ENCODE measurements at places on chromosomes 3 and 15. TPM values are rescaled to one million over a fixed set of nuclear protein-coding genes. Genes with fewer than 3 reads are reported as not detected.

- H3K27ac ChIP-seq: no peak overlapping the region
- no peak overlapping the region for H3K4me3 ChIP-seq
- no peaks in the 10 kb centered on the region for H3K36me3 ChIP-seq
Measured at GRCh38 chr3:41338276-41338675, 139.0 kb downstream of the CTNNB1 start.

DNA sequence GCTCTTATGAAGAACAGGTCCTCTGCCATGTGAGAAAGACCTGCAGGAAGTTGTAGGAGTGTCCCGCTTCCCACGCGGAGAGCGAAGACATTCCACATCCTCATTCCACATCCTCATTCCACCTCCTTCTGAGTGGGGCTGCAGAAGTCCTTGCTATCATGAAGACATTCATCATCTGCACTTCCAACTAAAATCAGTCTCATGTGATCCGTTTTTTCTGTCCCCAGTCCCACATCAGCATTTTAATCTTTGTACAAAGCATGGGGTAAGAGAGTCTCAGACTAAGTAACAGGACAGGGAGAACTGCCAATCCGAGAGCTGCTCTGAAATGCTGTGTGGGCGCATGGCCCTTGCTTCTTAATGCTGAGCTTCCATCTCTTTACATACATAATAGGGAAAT, 227.2 kb downstream of the RSRC1 start:
- H3K27ac ChIP-seq: no peak overlapping the region
- no peaks in the 10 kb centered on the region for H3K27me3 ChIP-seq
- DNase-seq: no peak
- peaks cover 4% of the 10 kb centered on the region for H3K36me3 ChIP-seq
- no peaks in the 10 kb centered on the region for H3K4me1 ChIP-seq

DNA sequence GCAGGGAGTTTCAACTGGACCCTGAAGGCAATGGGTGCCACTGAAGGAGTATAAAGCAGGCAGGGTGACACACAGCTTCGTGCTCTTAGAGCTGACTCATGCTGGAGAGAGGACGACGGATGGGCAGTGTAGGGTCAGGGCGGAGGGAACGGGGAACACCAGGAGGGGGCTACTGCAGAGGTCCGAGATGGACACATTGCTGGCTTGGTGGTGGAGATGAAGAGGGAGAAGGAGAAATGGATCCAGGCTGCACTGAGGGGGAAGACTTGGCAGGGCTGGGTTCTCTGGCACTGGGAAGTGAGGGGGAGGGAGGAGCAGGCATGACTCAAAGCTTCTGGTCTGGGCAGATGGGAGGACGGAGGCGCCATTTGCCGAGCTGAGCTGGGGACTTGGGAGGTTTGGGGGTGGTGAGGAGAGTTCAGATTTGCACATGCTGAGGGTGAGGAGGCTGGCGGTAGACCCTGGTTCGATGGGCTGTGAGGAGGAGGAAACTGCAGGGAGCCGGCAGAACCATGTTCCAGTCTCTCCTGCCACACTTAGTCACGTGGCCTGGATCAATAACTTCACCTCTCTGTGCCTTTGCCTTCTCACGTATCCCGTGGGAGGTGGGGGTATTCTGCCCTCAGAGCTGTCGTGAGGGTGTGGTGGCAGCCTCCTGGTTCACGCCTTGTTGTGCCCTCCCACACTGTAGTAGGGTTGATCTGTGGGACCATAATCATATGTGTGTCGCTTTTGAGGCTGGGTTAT, 4.6 kb upstream of the KCTD6 start:
- H3K4me1 ChIP-seq: peaks cover 9% of the 10 kb centered on the region
- no peaks in the 10 kb centered on the region for H3K36me3 ChIP-seq
- no peak for DNase-seq
- no peak overlapping the region for H3K27ac ChIP-seq
- no peak overlapping the region for H3K4me3 ChIP-seq

DNA sequence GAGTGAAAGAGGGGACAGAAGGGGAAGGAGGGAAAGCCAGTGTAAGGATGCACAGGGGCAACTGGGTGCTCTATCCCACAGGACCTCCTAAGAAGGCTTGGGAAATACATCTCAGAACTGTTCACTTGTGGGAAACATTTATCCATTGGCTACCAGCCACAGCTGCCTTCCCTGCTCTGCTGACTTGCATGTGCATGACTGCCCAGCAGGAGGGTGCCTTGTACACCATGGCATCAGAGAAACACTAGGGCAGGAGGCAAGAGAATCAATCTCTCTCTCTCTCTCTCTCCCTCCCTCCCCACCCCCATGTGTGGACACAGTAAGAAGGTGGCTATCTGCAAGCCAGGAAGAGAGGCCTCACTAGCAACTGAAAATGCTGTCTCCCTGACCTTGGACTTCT, 62.9 kb upstream of the ZBTB38 start:
- H3K27me3 ChIP-seq: no peaks in the 10 kb centered on the region
- no peak overlapping the region for H3K4me3 ChIP-seq
- H3K36me3 ChIP-seq: peaks cover 5% of the 10 kb centered on the region

DNA sequence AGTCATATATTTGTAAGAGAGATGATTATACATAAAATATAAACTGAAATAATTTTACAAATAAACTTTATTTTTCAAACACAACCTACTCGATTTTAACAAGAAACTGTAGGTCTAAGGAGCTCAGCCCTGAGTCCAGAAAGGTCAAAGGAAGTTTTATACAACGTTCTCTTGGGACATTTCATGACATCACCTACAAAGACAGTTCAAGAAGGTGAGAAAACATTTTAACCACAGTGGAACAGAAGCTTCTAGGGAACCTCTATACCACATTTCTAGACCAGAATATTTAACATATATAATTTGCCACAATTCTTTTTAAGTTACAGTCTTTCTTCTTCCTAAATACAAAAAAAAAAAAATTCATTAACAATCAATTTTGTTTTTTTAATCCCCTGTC, 40.1 kb downstream of the CBLB start:
- peaks cover 19% of the 10 kb centered on the region for H3K4me1 ChIP-seq
- no peaks in the 10 kb centered on the region for H3K27me3 ChIP-seq
- DNase-seq: no peak
- H3K4me3 ChIP-seq: no peak overlapping the region
- no peak overlapping the region for H3K27ac ChIP-seq

DNA sequence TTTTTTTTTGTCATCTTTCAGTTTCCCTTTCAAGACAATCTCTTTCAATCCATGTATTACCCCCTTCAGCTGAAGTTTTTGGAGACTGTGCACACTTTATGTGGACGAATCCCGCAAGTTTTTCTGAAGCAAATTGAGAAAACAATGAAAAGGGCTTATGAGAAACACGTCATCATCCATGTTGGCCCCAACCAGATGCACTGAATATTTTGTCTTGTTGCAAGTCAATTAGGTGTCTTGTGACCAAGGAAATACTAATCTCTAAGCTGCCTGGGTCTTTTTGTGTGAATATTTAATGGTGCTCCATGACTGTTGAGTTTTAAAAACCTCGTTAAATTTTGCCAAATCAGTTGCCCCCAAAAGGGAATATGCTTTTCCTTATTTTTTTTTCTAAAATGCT, 21.7 kb upstream of the PPP4R2 start:
- no peaks in the 10 kb centered on the region for H3K36me3 ChIP-seq
- no peaks in the 10 kb centered on the region for H3K27me3 ChIP-seq
- no peak overlapping the region for H3K4me3 ChIP-seq
- H3K27ac ChIP-seq: peak overlapping the region; percentile 41
- DNase-seq: no peak
- H3K4me1 ChIP-seq: peaks cover 7% of the 10 kb centered on the region

DNA sequence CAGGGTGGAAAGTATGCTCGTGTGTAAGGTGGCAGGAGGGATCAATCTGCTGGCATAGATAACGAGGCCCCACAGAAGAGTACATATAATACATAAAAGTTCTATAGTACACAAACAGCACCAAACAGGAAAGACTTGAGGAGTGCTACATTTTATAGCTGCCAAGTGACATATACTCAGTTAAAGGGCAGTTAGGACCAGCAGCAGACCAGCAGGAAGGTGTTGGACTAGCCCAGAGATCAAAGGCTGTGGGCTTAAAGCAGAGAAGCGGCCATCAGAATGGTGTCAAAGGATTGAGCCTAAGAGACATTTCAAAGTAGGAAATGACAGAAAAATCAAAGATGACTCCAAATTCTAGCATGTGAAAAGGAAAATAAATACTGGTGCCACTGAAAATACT, 34.5 kb downstream of the SFMBT1 start:
- no peak for DNase-seq
- peaks cover 3% of the 10 kb centered on the region for H3K4me1 ChIP-seq
- H3K36me3 ChIP-seq: no peaks in the 10 kb centered on the region
- no peaks in the 10 kb centered on the region for H3K27me3 ChIP-seq
- H3K4me3 ChIP-seq: no peak overlapping the region

DNA sequence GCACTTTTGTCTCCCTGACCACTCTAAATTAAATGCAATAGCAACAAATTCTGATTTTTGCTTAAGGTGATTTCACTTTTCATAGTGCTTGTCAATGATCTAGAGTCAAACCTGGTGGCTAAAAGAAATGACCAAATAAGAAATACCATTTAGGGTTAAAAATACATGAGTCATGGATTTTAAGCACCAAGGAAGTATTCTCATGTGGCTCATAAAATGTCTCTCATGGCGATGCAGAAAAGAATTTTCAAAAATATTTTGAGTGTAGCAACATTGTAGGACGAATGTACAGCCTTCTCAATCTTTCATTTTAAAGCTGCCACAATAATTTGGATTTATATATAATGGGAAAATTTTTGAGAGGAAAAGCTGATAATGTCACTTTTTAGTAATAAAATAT, 193.6 kb downstream of the EPHA3 start:
- no peak overlapping the region for H3K27ac ChIP-seq
- H3K4me3 ChIP-seq: no peak overlapping the region
- no peaks in the 10 kb centered on the region for H3K36me3 ChIP-seq
- no peak for DNase-seq
- H3K27me3 ChIP-seq: no peaks in the 10 kb centered on the region
- peaks cover 4% of the 10 kb centered on the region for H3K4me1 ChIP-seq

GRCh38 chr3:74273091-74273490, 341.4 kb downstream of the CNTN3 start:
- H3K27ac ChIP-seq: no peak overlapping the region
- H3K4me1 ChIP-seq: no peaks in the 10 kb centered on the region

- H3K36me3 ChIP-seq: no peaks in the 10 kb centered on the region
- no peak overlapping the region for H3K27ac ChIP-seq
- no peaks in the 10 kb centered on the region for H3K4me1 ChIP-seq
- DNase-seq: peak; percentile 22
Measured at GRCh38 chr3:40847551-40847992, 322.8 kb downstream of the ZNF621 start.

PFN2 gene
- 48.1 TPM for total RNA-seq
